ENCODE measurements at places on chromosomes 3 and 15.

DNA sequence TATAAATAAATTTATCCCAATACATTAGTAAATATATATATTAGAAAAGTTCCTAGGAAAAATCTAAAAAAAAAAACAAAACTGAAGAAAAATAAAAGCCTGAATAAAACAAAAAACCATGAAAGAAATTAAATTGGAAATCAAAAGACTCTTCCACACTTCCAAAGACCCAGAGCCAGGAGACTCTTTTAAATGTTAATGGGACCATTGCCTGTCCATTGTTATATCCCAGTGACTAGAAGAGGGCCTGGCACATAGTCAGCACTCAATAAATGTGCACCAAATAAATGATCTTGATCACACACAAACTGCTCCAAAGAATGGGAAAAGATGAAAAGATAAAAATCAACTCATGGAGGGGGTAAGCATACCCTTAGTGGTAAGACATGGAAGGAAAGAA is 51.3 kb upstream of the CLDN18 start:
- no peak for DNase-seq

DNA sequence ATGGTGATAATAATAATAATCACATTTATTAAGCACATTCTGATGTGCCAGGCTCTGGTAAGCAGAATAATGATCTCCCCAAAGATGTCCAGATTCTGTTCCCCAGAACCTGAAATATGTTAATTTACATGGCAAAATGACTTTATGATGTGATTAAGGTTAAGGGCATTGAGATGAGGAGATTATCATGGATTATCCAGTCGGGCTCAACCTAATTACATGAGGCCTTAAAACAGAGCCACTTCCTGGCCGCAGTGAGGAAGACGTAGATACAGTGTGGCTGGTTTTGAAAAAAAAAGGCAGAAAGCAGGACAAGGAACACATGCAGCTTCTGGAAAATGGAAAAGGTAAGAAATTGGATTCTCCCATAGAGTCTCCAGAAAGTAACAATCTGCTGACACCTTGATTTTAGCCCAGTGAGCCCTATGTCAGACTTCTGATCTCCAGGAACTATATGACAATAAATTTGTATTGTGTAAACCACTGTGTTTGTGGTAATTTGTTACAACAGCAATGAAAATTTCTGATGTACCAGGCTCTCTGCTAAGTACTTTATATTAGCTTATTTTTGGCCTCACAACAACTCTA is 126.7 kb downstream of the ALCAM start:
- DNase-seq, result no peak

GRCh38 chr3:135263331-135263730 is 468.3 kb downstream of the EPHB1 start:
- no peak for DNase-seq

DNA sequence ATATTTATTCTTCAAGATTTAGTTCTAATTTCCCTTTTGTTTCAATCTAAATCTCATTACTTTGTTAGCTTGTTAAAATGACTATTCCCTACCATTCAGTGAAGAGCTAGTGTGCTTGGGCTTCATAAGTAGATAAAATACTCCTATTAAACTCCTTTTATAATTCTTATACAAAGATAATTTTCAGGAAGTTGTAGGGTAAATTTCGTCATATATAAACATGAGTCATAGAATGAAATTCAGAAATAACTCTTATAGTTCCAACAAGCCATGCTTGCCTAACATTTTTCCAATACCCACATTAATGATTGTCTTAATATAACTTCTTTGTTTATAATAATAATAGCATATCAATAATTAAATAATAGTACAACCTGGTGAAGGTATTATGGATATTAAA is 407.3 kb downstream of the NAALADL2 start:
- no peak for DNase-seq

GRCh38 chr3:195039180-195039843 is 231.6 kb downstream of the XXYLT1 start:
- no peak for DNase-seq

- no peak for DNase-seq
These were observed 45.0 kb downstream of the COPS2 start for GRCh38 chr15:49110158-49110944.

DNA sequence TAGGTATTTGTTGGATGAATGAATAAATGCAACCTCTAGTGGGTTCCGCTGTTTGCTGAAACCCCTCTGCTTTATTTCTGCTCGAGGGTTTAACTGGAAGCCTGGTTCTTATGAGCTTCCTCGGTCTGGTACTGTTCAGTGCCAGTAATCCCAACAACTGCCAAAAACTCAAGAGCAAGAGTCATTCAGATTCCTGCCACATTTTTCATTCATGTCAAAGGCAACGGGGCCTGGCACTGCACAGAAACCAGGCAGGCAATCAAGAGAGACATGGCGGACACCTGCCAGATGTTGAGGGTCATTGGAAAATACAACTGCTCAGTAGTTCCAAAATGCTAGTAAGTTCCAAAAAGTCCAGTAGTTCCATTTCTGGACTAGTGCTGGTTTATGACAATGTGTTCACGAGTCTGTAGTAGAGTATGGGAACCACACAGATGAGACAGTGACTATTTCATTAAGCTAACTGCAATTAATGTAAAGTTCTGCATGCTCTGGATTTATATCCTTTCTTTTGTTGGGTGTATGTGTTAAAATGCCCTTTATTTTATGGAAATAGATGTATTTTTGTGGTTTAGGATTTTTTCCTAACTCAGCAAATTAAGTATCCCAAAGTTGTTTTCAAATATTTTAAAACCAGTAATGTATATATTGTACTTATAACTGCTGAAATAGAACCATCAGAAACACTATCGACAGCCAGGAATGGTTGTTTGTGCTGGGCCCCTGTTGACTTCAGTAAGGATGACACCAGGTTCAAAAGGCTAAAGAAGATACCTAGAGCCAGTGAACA is 22.7 kb upstream of the TMEM41A start:
- no peak for DNase-seq

DNA sequence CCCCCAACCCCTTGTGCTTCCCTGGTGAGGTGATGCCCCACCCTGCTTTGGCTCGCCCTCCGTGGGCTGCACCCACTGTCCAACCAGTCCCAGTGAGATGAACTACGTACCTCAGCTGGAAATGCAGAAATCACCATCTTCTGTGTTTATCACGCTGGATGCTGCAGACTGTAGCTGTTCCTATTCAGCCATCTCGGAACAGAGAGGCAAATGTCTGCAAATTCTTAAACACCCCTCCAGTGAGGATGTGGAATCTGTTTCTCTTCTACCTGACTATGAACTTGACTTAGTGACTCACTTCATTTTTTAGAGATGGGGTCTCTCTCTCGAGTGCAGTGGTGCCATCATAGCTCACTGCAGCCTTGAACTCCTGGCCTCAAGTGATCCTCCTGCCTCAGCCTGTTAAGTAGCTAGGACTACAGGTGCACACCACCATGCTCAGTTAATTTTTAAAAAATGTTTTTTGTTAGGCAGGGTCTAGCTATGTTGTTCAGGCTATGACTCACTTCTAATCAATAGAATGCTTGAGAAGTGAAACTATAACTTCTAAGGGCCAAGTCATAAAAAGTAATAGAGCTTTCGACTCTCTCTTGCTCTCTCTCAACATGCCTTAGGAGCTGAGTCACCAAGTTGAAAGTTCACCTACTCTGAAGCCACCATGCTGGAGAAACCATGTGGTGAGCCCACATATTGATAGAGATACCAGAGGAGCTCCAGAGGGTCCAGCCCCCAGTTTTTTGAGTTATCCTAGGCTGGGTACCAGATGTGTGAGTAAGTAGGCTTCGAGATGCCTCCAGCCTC is 11.5 kb upstream of the PARP14 start:
- no peak for DNase-seq

DNA sequence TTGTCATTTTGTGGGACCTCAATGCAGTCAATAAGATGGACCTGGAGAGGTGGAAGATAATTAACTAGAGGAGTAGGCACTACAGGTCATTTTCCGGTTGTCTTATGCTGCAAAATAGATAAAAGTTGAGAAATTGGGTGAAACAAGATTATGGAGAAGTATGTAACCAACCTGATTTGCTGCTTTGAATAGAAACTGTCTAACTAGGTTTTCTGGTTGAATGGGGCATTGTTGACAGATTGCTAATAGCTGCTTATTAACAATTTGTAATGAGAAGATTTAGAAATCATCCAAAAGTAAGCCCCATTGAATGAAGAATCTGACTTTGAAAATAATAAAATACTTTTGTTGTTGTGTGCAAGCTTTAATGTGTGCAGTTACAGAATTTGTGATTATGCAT is 26.2 kb downstream of the PIAS1 start:
- DNase-seq, result no peak

Measured in esophagus squamous epithelium (tissue), 5 donors.